H1 (cell line): ENCODE measurements at places on chromosomes 1 and 21.
A peak's percentile ranks its signal among the peaks of the same experiment; 100 is the strongest.

- no peaks in the 10 kb centered on the region for H3K4me1 ChIP-seq
- H3K4me3 ChIP-seq = no peak overlapping the region
- no peak for DNase-seq
- no peaks in the 10 kb centered on the region for H3K27me3 ChIP-seq
- no peak overlapping the region for H3K27ac ChIP-seq
Measured at GRCh38 chr1:5921129-5921528, 71.1 kb downstream of the NPHP4 start.

DNA sequence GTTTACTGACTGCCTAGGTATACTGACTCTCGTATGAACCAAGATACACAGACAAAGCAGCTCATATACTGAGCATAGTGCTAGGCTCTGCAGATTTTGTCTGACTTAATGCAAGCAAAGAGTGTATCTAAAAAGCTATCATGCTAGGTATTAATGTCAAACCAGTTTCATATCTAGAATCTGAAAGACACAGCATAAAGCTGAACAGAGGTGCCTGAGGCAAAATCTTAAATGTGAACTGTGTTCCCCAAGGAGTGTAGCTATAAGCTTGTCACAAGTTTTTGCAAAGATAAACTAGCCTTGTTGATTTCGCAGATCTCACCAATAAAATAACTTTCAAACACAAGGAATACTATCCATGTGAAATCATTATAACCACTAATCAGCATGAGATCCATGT is 18.1 kb downstream of the JAK1 start:
- no peak overlapping the region for H3K27ac ChIP-seq
- no peaks in the 10 kb centered on the region for H3K27me3 ChIP-seq
- no peaks in the 10 kb centered on the region for H3K36me3 ChIP-seq
- no peaks in the 10 kb centered on the region for H3K4me1 ChIP-seq
- H3K4me3 ChIP-seq = no peak overlapping the region

DNA sequence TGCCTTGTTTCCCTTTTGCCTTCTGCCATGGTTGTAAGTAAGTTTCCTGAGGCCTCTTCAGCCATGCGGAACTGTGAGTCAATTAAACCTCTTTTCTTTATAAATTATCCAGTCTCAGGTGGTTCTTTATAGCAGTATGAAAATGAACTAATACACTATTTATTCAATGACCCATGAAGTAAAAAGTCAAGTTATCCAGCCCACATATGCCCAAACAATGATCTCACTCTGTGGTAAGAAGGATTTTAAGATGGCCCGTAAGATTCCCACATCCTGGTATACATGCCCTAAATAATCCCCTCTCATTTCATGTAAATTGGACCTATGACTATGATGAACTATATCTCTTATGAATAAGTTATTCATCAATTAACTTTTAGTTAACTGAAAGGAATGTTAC is 1008.3 kb upstream of the B3GALT2 start:
- no peak overlapping the region for H3K27ac ChIP-seq
- no peaks in the 10 kb centered on the region for H3K4me1 ChIP-seq
- H3K27me3 ChIP-seq = no peaks in the 10 kb centered on the region
- DNase-seq = no peak
- no peak overlapping the region for H3K4me3 ChIP-seq
- H3K36me3 ChIP-seq = no peaks in the 10 kb centered on the region

DNA sequence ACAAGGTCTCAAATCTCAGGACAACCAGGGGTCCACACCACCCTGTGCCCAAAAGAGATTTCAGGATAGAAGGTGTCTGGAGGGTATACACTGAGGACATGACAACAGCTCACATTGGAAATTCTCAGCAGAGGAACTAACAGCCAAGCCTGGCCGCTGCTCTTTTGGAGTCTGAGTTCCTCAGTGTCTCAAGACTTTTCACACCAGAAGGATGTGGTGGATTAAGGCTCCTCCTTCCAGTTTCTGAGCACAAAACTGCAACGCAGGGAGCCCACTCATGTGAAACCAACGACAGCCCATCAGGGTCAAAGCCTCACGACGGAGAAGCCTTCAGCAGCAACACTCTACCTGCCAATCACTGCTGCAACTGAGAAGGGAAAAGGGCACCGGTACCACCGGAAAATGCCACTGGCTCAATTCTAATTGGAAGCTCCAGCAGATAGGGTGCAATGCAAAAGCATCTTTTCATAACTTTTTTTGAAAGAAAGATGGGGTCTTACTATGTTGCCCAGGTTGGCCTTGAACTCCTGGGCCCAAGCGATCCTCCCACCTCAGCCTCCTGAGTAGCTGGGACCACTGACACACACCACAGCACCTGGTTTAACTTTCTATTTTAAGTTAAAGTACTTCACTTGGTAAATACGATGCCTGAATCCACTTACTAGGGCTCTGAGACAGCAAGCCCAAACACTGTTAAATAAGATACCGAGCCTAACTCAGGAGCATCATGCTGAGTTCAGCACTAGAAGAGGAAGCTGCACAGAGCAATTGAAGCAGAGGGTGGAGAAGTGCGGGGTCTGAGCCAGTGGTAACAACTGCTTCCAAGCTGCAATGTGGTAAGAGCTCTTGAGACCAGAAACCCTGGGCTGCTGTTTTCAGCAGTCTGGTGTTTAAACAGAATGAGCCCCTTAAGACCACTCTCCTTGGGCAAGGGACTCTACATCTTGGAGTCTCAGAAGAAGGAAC is 7.8 kb downstream of the CAPZB start:
- no peak for DNase-seq
- no peak overlapping the region for H3K4me3 ChIP-seq
- peaks cover 24% of the 10 kb centered on the region for H3K4me1 ChIP-seq

- no peak overlapping the region for H3K27ac ChIP-seq
- peaks cover 7% of the 10 kb centered on the region for H3K4me1 ChIP-seq
- no peaks in the 10 kb centered on the region for H3K27me3 ChIP-seq
- no peak overlapping the region for H3K4me3 ChIP-seq
- no peaks in the 10 kb centered on the region for H3K36me3 ChIP-seq
Measured at GRCh38 chr1:107183011-107183410, 42.2 kb downstream of the NTNG1 start.

DNA sequence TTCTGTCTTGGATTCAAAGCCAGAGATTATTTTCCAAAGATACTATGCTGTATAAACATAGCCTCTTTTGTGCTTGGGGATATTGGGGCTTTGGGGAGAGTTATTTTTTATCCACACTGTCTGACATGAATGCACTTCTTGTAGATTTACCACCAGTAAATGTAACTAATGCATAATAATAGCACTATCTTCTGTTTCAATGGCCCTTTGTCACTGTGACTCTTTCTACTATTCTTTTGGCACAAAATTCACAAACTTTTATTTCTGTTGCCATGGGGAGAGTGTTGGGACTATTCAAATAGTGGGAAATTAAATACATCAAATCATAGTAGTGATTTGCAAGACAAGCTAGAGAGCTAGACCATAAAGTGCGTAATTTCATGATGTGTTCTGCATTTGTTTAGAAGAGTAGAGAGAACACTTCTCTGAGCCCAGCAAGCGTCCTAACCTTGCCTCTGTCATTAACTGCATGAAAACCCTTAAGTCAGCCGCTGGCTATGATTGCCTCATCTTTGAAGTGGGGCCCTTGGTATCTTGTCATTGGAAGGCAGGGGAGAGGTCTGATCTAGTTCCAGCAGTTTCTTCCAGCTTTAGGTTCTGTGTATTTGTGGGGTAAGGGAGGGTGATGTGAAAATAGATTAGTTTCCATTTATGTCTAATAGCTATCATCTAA is 154.4 kb downstream of the HHAT start:
- H3K4me1 ChIP-seq = no peaks in the 10 kb centered on the region
- no peak for DNase-seq
- H3K4me3 ChIP-seq = no peak overlapping the region
- H3K27ac ChIP-seq = no peak overlapping the region
- no peaks in the 10 kb centered on the region for H3K36me3 ChIP-seq

- H3K27me3 ChIP-seq = no peaks in the 10 kb centered on the region
- H3K4me3 ChIP-seq = no peak overlapping the region
- DNase-seq = no peak
Measured at GRCh38 chr1:59340411-59341307, 43.8 kb downstream of the FGGY start.

GRCh38 chr21:44912158-44912473 is 8.6 kb downstream of the ITGB2 start:
- H3K27ac ChIP-seq = no peak overlapping the region
- H3K36me3 ChIP-seq = no peaks in the 10 kb centered on the region
- H3K4me1 ChIP-seq = no peaks in the 10 kb centered on the region; the same call in 1 of the 2 replicates
- H3K4me3 ChIP-seq = no peak overlapping the region
- DNase-seq = no peak

- DNase-seq = no peak
- no peaks in the 10 kb centered on the region for H3K36me3 ChIP-seq
- H3K4me1 ChIP-seq = no peaks in the 10 kb centered on the region
- H3K4me3 ChIP-seq = no peak overlapping the region
Measured at GRCh38 chr1:159071970-159072582, 4.5 kb downstream of the AIM2 start.

DNA sequence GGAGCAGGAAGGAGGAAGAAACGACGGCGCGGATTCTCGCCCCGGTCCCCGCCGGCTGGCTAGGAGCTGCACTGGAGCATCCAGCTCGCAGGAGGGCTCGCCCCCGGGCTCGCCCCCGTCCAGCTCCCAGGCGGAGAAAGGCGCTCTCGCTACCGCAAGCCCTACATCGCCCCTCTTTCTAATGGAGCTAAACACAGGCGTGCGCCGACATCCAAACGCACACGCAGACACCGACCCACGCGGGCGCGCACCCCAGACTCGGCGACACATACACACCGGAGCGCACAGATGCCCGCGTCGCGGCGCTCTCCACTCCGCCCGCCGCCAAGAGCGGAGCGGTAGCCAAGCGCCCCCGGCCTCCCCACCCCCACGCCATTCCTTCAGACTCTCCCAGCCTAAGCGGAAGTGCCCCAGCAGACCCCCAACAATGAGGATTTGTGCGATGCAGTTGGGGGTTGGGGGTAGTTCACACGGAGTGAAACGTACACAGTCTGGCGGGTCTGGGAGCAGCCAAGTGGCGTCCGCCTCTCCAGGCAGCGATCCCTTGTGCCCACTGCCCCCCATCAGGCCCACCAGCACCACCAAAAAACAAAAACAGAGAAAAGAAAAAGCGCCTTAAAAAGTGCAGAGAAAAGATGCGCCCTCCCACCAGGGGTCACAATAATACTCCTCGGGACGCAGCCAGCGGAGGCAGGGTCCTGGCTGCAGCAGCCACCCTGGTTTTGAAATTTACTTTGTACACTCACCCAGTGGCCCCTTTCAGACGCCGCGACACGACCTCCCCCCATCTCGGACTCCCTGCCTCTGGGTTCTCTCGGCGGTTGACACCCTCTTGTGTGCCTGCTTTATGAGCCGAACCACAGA is 1.4 kb downstream of the DAB1 start:
- DNase-seq = peak; percentile 70
- peak overlapping the region; percentile 77 for H3K4me3 ChIP-seq
- no peaks in the 10 kb centered on the region for H3K27me3 ChIP-seq
- H3K4me1 ChIP-seq = no peaks in the 10 kb centered on the region; the same call in 1 of the 2 replicates
- no peak overlapping the region for H3K27ac ChIP-seq

- H3K4me1 ChIP-seq = no peaks in the 10 kb centered on the region
- H3K27me3 ChIP-seq = no peaks in the 10 kb centered on the region
- no peak for DNase-seq
- H3K36me3 ChIP-seq = no peaks in the 10 kb centered on the region
- no peak overlapping the region for H3K27ac ChIP-seq
Measured at GRCh38 chr1:216614011-216614934, 109.0 kb downstream of the ESRRG start.

- H3K4me3 ChIP-seq = no peak overlapping the region
- H3K27me3 ChIP-seq = no peaks in the 10 kb centered on the region
- peaks cover 7% of the 10 kb centered on the region for H3K4me1 ChIP-seq
- 0 out of 2 replicates have a peak, but pooled peaks cover 3% of the 10 kb centered on the region for H3K36me3 ChIP-seq
Measured at GRCh38 chr1:229689273-229689672, 63.2 kb downstream of the URB2 start.

DNA sequence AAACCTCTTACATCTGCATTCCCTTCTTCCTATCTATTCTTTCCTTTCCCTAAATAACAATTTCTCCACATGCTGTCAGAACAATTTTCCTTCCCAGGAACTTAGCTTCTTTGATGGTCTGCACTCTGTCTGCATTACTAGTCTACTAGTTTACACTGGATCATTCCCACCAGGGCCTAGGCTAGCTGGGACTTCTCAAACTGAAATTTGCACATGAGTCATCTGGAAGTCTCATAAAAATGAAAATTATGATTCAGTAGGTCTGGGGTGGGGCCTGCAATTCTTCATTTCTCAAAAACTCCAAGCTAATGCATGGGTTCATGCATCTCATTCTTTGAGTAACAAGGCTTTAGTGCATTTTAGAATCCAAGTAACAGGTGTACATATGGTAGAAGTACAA is 74.2 kb downstream of the GABPA start:
- H3K27me3 ChIP-seq = no peaks in the 10 kb centered on the region
- H3K27ac ChIP-seq = no peak overlapping the region
- no peaks in the 10 kb centered on the region for H3K4me1 ChIP-seq

DNA sequence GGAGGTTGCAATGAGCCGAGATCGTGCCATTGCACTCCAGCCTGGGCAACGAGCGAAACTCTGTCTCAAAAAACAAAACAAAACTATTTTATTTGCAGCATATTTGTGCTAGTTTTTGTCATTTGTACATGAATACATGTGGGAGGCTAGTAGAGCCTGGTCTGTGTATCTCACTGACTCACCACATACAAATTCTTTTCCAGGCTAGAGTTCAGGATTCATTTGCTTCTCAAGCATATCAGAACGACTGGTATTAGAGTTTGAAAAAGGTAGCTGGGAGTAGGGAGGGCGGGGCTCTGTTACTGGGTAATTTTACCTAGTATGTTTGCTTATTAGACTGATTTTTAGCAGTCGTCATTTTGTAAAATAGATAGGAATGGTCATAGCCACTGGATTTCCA is 4.5 kb upstream of the TOR3A start:
- H3K4me1 ChIP-seq = no peaks in the 10 kb centered on the region; the same call in 1 of the 2 replicates
- no peak for DNase-seq
- no peaks in the 10 kb centered on the region for H3K27me3 ChIP-seq

- no peak overlapping the region for H3K4me3 ChIP-seq
- 0 out of 2 replicates have a peak, but pooled peaks cover 5% of the 10 kb centered on the region for H3K27me3 ChIP-seq
- H3K4me1 ChIP-seq = no peaks in the 10 kb centered on the region; the same call in 1 of the 2 replicates
Measured at GRCh38 chr1:3244927-3245315, 175.9 kb downstream of the PRDM16 start.

- no peaks in the 10 kb centered on the region for H3K36me3 ChIP-seq
- no peak for DNase-seq
- H3K27ac ChIP-seq = no peak overlapping the region
- H3K4me1 ChIP-seq = no peaks in the 10 kb centered on the region
- H3K27me3 ChIP-seq = no peaks in the 10 kb centered on the region
- no peak overlapping the region for H3K4me3 ChIP-seq
Measured at GRCh38 chr1:89708751-89709375, 75.9 kb downstream of the LRRC8C start.

DNA sequence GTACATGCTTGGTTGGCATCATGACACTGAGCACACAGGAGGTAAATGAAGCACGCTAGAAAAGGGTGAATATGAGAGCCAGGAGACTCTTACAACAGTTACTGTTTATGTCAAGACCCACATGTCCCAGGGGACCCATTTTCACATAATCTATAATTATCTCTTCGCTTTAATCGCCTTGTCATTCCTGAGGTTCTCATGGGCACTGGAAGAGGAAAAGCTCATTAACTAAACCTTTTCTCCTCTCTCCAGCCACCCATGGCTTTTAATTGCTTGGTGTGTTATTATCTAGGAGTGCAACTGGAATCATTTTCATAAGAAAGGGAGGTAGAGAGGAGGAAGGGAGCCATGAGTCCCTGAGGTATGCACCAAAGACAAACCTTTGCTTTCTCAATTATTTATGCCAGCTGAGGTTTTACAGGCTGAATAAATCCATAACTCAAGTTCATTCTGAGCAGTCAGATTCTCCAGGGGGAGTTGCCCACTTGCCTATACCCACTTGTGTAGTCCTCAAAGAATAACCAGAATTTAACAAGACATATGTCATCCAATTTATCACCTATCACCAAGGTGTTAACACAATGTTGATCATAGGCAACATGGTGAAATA is 77.4 kb downstream of the ACBD6 start:
- H3K27ac ChIP-seq = no peak overlapping the region
- no peak overlapping the region for H3K4me3 ChIP-seq
- DNase-seq = no peak
- H3K36me3 ChIP-seq = no peaks in the 10 kb centered on the region
- peaks cover 13% of the 10 kb centered on the region for H3K4me1 ChIP-seq
